Amygdala (tissue), 56 donors: ENCODE measurements at places on chromosomes 12 and 14.

DNA sequence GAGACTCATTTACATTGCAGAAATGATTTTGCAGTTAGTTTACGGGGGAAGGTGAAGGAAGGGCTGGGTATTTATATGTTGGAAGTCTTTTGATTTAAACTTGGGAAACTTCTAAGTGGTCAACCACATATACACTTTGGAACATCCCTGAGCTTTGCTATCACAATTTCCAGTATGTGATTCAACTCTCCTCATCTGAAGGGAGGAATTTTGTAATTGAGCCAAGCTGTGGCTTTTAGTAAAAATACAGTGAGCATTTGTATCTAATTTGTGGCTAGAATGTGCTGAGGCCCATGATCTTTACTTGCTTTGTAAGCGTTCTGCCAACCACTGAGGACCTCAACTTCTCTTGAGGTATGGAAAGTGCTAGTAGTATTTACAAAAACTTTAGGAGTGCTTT lies 235.0 kb upstream of the PDZRN4 start:
- no peak for DNase-seq

- peak; percentile 76 for DNase-seq
These were observed 74.3 kb downstream of the IGF1 start for GRCh38 chr12:102406033-102406584.

DNA sequence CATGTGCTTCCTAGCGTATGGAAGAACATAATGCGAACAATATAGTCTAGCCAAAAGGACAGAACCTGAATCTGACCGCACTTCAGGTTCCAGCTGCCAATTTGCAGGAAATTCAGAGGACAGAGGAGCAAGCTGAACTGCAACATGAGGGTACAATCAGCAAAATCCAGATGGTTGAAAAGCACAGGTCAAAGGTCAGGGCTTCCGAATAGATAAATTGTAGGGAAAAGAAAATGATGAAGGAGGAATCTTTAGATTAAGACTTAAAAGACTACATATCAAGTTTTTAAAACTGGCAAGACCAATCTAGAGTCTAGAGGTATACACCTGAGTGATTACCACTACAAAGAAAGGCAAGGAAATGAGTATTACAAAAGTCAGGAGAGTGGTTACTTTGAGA lies 42.1 kb upstream of the SELPLG start:
- DNase-seq: no peak

DNA sequence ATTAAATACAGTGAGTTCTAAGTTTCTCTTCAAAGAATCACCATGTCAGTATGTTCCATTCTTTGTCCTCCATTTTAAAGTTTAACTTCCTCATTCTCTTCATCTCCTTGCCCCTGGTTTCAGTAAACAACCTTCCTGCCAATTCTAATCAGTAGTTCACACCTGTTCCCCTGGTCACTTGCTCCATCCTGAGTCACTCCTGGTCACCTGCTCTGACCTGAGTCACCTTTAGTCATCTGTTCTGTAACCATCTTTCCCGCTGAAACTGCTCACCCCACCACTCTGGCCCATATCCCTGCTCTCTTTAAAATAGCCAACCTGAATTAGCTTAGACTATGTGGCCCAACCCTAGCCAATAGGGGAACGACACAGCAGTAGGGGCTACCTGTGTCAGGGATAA lies 1447.4 kb upstream of the TMEM132C start:
- DNase-seq: no peak

DNA sequence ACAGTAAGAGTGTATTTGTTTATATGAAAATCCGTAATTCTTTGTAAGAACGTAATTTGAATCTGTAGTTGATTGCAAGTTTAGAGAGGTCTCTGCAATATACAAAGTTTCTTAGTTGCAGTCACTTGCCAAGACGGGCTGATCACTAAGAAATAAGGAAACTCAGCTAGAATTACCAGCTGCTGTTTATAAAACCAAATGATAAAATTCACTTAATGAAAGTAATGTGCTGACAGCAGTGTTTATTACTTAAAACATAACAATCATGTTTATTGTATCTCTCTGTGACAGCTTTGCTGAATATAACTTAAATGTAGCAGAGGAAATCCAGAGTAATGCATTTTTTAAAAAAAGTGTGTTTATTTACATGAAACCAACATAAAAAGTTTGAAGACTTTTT lies 31.2 kb downstream of the SRGAP1 start:
- no peak for DNase-seq

DNA sequence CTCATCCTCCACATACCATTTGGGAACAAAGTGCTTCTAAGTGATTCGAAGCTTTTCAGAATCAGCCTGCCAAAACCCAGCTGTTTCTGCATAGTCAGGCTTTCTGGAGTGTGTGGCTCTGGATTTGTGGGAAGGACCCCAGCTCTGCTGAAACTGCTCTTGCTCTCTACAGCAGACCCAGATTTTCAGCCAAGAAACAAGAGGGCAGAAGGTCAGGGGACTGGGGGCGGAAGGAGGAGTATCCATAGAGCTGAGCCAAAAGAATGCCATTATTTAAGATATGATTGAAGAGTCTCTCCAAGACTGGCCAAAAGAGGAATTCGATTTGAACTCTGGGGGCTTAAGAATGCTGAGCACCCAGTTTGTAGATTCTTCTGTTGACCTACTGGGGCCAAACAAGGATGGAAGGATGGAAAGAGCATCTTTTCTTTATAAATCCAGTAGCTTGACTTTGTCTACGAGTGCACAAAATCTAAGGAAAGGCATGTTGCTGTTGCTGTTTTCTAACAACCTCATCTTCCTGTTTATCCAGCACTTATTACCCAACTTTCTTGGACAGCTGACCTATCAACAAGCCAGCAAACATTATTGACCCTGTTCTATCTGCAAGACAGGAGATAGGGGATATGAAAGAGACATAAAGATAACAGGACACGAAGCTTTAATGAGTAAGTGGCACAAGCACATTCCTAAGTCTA lies 29.2 kb downstream of the FBLN5 start:
- DNase-seq: no peak

DNA sequence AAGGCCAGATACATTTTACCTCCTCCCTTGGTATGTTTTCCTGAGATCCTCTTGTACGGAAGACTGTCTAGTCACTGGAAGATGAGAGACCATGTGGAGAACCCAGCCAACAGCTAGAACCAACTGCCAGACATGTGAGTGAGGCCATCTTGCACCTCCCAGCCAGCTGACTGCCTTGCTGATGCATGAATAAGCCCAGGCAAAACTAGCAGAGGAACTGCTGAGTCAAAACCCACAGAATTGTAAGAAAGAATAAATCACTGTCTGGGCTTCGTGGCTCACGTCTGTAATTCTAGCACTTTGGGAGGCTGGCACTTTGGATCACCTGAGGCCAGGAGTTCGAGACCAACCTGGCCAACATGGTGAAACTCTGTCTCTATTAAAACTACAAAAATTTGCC lies 160.0 kb downstream of the TPH2 start:
- DNase-seq: no peak

DNA sequence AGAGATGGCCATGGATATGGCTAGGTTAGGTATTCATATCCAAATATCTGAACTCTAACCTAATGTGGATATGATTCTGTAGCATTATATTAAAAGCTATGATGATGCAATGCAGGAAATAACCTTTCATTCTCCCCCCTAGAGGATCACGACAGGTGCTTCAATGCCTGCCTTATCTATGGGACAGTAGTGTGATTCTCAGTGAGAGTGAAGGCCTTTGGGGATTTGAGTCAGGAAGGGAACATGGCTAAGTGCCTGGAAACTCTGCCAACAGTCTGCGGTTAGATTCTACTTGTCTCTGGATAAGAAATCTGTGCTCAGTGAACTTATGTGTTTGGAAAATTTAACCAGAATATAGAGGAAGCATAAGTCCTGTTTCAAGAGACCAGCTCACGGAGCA lies 81.8 kb downstream of the SLC38A1 start:
- no peak for DNase-seq

DNA sequence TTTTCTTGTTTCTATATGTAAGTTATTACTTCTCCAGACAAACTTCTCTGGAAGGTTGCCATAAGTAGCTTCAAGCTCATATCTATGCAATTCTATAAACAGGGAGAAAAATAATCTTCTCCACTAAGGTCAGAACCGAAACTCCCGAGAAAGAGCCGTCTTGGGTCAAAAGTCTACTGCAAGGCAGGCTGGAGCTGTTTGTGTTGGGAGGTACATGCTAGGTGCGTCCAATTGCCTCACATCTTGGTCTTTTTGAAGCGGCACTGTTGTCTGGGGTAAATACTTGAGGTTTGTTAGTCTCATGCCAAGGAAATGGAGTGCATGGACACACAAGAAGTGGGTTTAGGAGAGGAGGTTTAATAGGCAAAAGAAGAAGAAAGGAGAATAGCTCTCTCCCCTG lies 674.7 kb upstream of the TMEM132C start:
- DNase-seq: no peak

DNA sequence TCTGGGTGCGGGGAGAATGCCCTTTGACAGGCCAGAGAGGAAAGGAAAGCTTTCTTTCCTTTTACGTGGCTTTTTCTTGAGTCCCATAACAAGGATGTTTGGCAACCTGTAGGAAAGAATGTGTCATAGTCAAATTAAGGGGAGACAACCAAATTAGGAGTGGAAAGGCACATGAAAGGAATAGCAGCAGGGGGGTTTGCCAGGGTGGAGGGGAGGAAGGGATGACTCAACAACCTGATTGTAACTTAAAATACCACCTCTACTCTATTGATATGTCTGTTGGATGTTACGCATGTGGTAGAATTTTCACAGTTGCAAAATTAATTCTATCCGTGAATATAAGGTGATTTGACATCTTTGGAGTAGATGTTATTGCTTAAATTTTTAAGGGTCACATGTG lies 28.5 kb upstream of the MYBPC1 start:
- no peak for DNase-seq

- DNase-seq: no peak
These were observed 145.0 kb upstream of the SLC38A2 start for GRCh38 chr12:46517579-46517962.

- DNase-seq: no peak
These were observed 166.2 kb downstream of the ADGRD1 start for GRCh38 chr12:131119936-131120335.

GRCh38 chr14:34911209-34912150 lies 36.3 kb upstream of the BAZ1A start:
- no peak for DNase-seq

- DNase-seq: no peak
These were observed 4.5 kb upstream of the HECTD4 start for GRCh38 chr12:112386726-112387125.

DNA sequence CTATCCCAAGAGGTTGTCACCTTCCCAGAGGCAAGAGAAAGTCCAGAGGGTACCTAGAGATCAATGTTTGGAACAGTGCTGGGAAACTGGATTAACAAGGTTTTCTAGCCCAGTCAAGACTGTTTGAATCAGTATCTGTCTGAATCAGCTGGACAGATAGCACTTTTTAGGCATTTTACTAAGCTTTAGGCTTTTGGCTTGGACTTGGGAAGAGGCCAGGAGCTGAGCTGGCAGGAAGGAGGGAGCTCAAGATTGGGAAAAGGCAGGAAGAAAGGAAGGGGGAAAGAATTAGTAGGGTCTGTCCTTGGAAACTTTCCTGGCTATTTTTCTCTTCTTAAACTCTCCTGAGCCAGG lies 8.3 kb downstream of the IKZF4 start:
- no peak for DNase-seq

- no peak for DNase-seq
These were observed 168.4 kb upstream of the GARIN6 start for GRCh38 chr12:99479149-99479548.

- DNase-seq: no peak
These were observed 65.0 kb downstream of the CHGA start for GRCh38 chr14:92987713-92988510.

DNA sequence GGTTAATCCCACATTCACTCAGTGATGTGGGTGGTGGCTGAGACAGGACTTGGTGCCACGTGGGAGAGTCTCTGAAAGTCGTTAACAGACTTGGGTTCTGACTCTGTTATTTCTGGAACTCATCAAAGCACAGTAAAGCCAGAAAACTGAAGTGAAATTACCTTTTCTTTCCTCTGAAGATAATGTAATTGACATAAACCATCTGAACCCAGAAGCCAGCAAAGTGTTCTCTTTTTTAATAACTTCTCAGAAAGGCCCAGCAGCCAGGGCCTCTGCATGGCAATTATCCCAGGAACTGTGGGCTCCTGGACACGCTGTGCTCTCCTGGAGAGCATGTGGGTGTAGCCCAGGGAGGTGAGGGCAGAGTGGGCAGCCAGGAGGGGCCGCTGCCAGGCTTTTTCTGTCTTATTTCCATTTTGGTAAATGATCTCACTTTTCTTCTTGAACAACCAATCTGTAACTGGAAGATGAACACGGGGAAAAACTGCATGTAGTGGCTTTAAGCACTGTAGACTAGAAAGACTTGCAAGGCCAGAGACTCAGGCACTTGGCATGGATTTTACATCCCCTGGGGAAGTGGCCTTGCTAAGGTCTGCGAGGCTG lies 444.1 kb upstream of the TMEM132C start:
- no peak for DNase-seq

DNA sequence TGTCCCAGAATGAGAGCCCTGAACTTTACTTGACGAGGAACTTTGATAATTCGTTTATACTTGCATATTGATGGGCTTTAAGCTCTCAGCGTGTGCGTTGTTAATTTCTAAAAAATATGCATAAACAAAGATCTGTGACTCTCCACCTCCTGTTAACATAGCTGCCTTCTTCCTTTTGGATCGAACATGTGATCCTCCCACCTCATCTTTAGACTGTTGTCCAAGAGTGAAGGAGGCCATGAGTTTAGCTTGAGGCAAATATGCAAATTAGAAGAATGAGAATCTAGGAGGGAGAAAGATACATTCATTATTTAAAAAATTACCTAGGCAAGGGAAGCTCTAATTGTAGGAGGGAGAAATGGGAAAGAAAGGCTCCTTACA lies 617 bp downstream of the TTC8 start:
- DNase-seq: no peak

- DNase-seq: no peak
These were observed 14.9 kb downstream of the AREL1 start for GRCh38 chr14:74697976-74698375.

DNA sequence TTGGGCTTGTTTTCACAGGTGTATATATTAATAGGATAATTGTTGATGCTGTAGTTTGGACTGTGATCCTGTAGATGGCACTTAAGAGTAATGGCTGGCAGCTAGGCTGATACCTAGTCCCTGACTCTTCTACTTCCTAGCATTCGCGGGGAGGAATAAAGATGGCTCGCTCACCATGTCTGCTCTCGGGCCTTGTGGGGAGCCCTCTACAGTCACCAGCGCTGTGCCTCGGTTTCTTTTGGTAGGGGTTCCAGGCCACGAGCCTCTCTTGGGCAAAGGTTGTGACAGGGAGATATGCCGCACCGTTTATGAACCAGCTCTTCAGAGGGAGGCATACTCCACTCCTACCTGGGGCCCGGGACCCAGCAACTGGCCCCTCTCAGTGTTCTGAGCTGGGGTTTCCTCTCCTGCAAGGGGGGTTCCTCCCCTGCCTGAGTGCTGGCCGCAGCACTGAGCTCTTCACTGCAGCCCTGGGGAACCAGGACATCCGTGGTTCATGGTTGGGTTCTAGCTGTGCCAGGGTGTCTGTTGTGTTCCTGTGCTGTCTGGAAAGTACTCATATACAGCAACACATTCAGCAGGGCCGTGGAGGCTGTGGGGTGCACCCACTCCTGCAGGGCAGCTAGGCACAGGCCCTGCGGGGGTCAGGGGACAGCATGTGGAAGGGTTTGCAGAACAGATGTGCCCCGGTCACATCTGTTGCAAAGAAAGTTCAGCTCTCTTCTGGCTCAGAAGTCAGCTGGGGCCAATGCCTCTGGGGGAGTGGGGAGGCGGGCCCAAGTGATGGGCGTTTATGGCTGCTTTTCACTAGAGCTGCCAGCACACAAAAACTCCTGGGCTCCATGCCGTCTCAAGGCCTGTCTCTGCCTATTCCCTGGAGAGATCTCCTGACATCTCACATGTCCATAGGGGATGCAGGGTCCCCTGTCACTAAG lies 147.9 kb downstream of the PPFIA2 start:
- no peak for DNase-seq

GRCh38 chr14:83826838-83827237 lies 1703.1 kb upstream of the FLRT2 start:
- no peak for DNase-seq
